A549 treated with AZD2906 at 1 μM for 4 hours (cell line): ENCODE measurements at places on chromosomes 11 and 22. TPM values are rescaled to one million over a fixed set of nuclear protein-coding genes. Genes with fewer than 3 reads are reported as not detected.

Gene SCUBE2
- total RNA-seq: 0.29 to 0.45 TPM (median 0.33 TPM) in 5 replicates

Gene SCGB2A2
- not detected in 5 replicates for total RNA-seq

Gene DEFB108B
- total RNA-seq: not detected in 5 replicates

Gene GGTLC2
- total RNA-seq: not detected in 5 replicates

Gene SLC22A8
- not detected in 5 replicates for total RNA-seq

Gene IFITM10
- total RNA-seq: 1.1 to 2.1 TPM (median 1.4 TPM) in 5 replicates

Gene TMPRSS5
- 0.09 to 0.13 TPM (median 0.12 TPM) in 4 of 5 replicates, not detected in the other for total RNA-seq

Gene AHNAK
- 339 to 412 TPM (median 379 TPM) in 5 replicates for total RNA-seq

Gene DGCR6
- total RNA-seq: 1.1 to 2.3 TPM (median 1.3 TPM) in 5 replicates

Gene TRIM6
- 6.9 to 8.3 TPM (median 7.6 TPM) in 5 replicates for total RNA-seq

Gene OR10G8
- not detected in 5 replicates for total RNA-seq

Gene CCDC89
- total RNA-seq: not detected in 5 replicates

Gene TMA7B
- not detected in 5 replicates for total RNA-seq

Gene STARD10
- total RNA-seq: 14.6 to 18.1 TPM (median 15.9 TPM) in 5 replicates

Gene RIMBP3B
- total RNA-seq: 0.28 to 0.49 TPM (median 0.31 TPM) in 5 replicates

Gene ADM2
- 0.41 to 0.63 TPM (median 0.57 TPM) in 5 replicates for total RNA-seq

Gene OR52N4
- not detected in 5 replicates for total RNA-seq

Gene PLAAT5
- 0.02 to 0.03 TPM in 2 of 5 replicates, not detected in the others for total RNA-seq

Gene UVRAG
- 9.7 to 14.2 TPM (median 10.3 TPM) in 5 replicates for total RNA-seq

Gene MYEOV
- total RNA-seq: 119 to 131 TPM (median 123 TPM) in 5 replicates

Gene TRIM22
- 0.60 to 1.8 TPM (median 1.1 TPM) in 5 replicates for total RNA-seq

Gene LRRC51
- 6.9 to 8.7 TPM (median 7.7 TPM) in 5 replicates for total RNA-seq

Gene SERHL2
- total RNA-seq: 0.17 to 0.45 TPM (median 0.28 TPM) in 5 replicates

Gene PITPNM1
- total RNA-seq: 28.9 to 42.9 TPM (median 37.8 TPM) in 5 replicates

Gene EFCAB6
- 0.28 to 0.70 TPM (median 0.42 TPM) in 5 replicates for total RNA-seq

Gene OR8D1
- not detected in 5 replicates for total RNA-seq

Gene CCDC73
- total RNA-seq: 0.03 TPM in 2 of 5 replicates, not detected in the others

Gene APOL4
- total RNA-seq: 0.01 to 0.05 TPM (median 0.03 TPM) in 4 of 5 replicates, not detected in the other

Gene CCDC116
- 0.06 to 0.07 TPM (median 0.07 TPM) in 3 of 5 replicates, not detected in the others for total RNA-seq

Gene MMP11
- 0.13 to 0.29 TPM (median 0.18 TPM) in 5 replicates for total RNA-seq

Gene OR52E6
- not detected in 5 replicates for total RNA-seq

Gene IGLL1
- not detected in 5 replicates for total RNA-seq

Gene SCN3B
- total RNA-seq: 0.08 to 0.17 TPM (median 0.11 TPM) in 5 replicates

Gene CTSW
- 0.07 to 0.11 TPM in 2 of 5 replicates, not detected in the others for total RNA-seq

Gene FDXACB1
- 1.4 to 1.6 TPM (median 1.5 TPM) in 5 replicates for total RNA-seq

Gene CPT1B
- 5.8 to 14.7 TPM (median 12.1 TPM) in 5 replicates for total RNA-seq

Gene PRG3
- not detected in 5 replicates for total RNA-seq

Gene FXYD2
- total RNA-seq: 13.5 to 21.2 TPM (median 15.8 TPM) in 5 replicates

Gene LDHAL6A
- total RNA-seq: not detected in 5 replicates

Gene ZBED5
- total RNA-seq: 17.3 to 21.9 TPM (median 19.7 TPM) in 5 replicates
